ENCODE measurements at places on chromosomes 2 and 18.

- peak; percentile 0 for DNase-seq
These were observed 1.5 kb downstream of the EFR3B start for GRCh38 chr2:25043241-25043867.

- DNase-seq, result no peak
These were observed 62.1 kb upstream of the CTLA4 start for GRCh38 chr2:203805486-203805838.

- DNase-seq, result no peak
These were observed 71.2 kb upstream of the CCBE1 start for GRCh38 chr18:59768409-59768808.

GRCh38 chr2:199356412-199356811 lies 101.3 kb downstream of the SATB2 start:
- no peak for DNase-seq

- no peak for DNase-seq
These were observed 176.4 kb downstream of the ALK start for GRCh38 chr2:29744976-29745375.

Data from NCI-H526 treated with DMSO at 0.1 percent for 48 hours (cell line).